ENCODE measurements at places on chromosomes 12 and 14. TPM values are rescaled to one million over a fixed set of nuclear protein-coding genes. Genes with fewer than 3 reads are reported as not detected.

- DNase-seq: no peak
Measured at GRCh38 chr14:54446161-54446693, 5.1 kb upstream of the CNIH1 start.

DNA sequence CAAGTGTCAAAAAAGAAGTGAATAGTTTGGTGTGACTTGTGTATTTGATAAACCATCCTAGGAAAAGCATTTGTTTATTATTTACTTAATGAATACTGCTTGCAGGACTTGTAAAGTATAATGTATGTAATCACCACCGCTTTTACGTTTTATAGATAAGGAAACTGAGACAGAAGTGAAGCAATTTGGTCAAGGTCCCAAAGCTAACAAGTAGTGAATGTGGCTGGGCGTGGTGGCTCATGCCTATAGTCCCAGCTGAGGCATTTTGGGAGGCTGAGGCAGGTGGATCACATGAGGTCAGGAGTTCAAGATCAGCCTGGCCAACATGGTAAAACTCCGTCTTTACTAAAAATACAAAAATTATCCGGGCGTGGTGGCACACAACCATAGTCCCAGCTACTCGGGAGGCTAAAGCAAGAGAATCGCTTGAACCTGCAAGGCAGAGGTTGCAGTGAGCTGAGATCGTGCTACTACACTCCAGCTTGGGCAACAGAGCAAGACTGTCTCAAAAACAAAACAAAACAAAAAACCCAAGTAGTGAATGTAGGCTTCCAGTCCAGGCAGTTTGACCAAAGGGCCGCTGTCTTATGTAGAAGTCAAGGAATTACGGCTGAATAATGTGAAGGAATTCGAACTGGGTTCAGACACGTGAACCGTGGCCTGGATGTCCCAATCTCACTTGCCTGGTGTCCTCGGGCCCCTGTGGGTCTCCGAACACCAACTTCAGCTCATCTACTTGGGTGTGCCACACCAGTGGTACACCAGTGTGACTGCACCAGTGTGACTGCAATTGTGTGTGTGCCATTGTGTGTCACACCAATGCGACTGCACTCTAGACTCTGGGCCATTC, 88.3 kb upstream of the MED13L start:
- DNase-seq: no peak

- DNase-seq: no peak
Measured at GRCh38 chr12:107921062-107921461, 146.6 kb downstream of the ASCL4 start.

DNA sequence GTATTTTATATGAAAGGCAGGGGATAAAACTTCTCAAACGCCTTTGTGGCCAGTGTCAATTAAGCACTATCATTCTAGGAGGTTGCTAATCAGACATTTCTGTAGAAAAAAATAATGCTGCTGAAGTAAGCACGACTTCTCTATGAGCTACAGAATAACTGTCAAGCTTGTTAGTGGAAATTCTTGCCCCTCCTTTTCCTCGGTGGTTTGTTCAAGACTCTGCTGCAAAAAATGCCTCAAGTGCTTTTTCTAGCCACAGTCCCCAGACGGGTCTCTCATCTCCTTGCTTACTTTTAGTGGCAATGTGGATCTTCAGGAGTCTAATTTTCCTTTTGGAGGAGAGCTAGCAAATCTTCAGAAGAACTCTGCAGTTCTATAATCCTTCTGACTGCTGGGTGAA, 452.0 kb downstream of the FUT8 start:
- no peak for DNase-seq

ADSS1 gene
- 87.3 TPM for total RNA-seq

KLHDC1 gene
- total RNA-seq: 10.8 TPM

GLS2 gene
- not detected for total RNA-seq

CLEC1B gene
- not detected for total RNA-seq

SSTR1 gene
- 0.85 TPM for total RNA-seq

All from thoracic aorta (tissue), 2 donors.